Ecto neural progenitor cell (in vitro differentiated cells): ENCODE measurements at places on chromosomes 12 and 14.

DNA sequence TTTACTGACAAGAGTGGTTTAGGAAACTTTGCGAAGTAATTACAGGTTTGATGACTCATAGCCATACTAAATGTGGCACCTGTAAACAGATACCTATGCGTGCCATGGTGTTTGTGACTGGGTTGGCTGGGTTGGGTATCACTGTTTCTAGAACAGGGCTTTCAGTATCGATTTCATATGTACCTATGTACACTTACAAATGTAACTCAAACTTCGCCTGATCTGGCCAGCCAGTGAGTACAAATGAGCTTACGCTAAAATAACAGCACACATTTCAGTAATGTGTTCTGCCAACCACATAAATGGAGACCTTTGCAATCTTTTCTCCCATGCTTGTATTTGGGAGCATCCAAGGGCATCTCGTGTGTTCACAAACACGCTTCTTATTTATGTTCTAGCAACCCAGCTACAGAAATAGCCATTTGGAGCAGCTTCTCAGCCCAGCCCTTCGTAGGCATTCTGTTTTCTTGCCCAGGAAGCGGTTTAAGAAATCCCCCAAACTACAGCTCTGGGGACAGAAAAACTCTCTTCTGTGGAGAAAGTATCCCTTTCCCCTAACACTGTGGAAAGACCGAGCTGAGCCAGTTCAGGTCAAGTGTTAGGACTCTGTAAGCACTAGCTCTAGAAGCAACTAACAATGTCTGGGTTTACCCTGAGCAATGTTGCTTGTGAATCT is 42.3 kb upstream of the MDM1 start:
- DNase-seq = peak; percentile 43

DNA sequence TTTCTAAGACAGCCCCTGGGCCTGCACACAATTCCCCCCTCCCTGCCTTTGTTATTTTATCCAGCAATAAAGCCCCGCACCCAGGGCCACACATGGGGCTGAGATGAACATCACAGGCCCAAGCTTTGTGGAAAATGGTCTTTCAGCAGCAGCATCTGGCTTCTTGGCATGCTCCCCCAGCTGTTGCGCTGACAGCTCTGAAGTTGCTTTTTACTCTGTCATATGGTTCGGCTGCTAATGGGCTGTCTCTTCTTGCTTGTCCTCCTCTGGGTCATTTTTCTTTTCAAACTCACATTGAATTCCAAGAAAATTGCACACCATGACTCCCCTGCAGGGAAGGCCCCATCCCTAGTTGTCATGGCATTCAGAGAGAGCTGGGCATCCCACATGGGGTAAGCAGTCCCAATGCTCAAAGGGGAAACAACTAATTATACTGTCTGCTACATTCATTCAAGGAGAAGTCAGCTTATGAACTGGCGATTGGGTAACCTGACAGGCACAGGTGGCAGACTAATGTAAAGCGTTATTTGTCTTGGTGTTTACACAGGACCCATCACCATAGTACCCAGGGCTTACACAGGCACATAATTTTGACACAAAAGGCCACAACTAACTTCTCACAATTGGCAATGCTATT is 74.0 kb upstream of the CDKN3 start:
- no peak for DNase-seq

GRCh38 chr12:120079411-120080400 is 36.8 kb downstream of the RAB35 start:
- DNase-seq = no peak

DNA sequence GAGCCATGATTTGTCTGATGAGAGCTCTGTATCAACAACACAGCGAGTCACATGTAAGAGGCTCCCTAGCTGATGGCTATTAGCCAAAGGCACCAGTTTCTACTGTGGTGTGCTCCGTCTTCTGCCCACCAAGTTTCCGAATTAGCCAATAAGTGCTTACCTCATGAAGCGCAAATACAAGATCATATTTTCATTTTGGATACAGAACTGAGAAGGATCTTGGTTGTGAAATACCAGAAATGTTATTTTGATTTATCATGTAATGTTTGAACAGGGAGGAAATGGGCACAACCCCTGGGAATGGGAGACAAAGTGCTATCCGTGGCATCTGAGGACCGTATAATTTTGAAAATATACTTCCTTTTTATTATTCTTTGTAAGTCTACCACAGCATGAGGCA is 234.3 kb downstream of the DACT1 start:
- no peak for DNase-seq

DNA sequence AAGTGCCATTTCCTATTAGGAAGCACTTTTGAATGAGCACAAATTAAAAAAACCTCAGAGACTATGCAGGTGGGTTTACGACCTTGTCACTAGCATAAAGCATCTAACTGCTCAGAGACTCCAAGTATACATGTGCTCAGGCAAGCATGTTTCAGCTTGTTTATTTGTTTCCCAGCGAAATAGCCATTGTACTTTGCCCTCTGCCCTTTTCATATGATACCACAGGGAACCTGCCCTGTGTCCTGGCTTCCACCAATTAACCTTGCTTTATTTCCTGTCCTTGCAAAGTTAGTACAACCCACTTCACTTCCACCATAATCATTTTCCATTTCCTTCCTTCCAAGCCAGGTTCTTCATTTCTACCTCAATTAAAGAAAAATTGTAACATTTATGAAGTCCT is 194.9 kb downstream of the DUSP6 start:
- DNase-seq = no peak

DNA sequence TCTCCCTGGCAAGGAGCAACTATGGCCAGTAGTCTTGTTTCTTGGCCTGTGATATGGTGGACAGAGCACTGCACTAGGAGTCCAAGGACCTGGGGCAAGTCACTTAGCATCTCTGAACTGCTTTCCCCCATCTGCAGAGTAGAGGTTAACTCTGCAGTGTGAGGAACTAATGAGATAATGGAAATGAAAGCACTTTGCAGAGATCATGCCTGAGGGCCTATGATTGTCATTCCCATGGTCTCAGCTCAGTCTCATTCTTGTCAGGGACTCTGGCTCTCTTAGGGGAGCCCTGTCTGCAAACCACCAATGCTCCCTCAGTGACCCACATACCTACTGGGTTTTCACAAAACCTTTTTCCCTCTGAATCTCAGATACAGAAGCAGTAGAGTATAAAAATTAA is 6.5 kb upstream of the PNMA1 start:
- no peak for DNase-seq

DNA sequence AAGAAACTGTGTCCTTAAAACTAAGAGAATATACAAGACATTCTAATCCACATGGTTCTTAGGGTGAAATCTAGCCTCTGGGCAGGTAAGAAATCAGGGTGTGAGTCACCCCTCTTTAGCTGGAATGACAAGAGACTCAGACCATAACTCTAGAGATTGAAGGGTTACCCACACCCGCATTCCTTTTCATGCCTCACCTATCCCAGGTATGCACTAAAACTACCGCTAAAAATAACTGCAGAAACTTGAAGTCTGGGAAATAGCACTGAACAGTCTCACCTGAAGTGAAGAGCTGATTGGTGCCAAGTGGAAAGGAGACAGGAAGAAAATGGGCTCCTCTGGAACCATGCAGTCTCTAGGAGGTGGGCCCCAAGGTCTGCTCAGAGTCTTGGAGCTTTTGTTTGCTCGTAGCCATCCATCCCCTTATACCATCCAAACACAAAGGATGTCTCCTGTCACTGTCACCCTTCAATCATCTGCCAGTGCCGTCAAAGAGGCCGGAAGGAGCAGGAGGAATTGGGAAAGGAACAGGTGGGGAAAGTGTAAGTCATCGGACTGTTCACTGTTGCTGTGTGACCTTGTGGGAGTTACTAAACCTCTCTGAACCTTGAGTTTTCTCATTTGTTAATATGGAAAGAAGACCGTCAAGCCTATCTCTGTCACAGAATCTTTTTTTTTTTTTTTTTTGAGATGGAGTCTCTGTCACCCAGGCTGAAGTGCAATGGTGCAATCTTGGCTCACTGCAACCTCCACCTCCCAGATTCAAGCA is 22.4 kb downstream of the DDX47 start:
- DNase-seq = no peak

DNA sequence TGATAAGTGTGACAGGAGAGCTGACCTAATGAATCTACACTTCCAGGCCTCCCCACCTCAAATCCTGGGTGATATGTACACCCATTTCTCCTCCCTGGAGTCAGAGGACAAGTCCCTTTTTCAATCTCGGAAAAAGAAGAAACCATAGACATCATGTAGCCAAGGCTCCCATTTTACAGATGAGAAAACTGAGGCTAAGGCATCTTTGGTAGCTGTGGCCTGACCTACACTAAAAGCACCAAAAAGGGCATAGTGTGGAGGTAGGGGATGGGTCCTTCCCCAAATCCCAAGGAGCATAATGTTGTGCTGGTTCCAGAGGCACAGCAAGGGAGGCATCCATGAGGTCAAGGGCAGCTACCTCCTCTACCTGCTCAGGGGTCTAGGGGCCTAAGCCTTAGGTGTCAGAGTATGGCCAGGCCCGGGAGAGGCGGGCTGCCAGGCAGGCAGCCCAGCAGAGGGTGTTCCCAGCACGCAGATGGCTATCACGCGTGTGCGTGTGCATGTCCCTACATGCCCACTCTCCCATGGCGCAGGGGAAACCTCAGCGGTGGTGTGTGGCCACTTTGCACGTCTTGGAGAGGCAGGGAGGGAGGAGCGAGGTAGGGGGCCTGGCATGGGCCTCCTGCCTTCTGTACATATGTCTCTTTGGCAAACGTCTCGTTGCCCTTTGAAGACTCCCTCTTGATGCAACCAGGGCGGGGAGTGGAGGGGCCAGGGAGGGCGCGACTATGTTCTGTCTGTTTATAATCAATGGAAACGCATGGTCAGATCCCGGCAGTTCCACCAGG is 2.5 kb downstream of the PGF start:
- DNase-seq = no peak

DNA sequence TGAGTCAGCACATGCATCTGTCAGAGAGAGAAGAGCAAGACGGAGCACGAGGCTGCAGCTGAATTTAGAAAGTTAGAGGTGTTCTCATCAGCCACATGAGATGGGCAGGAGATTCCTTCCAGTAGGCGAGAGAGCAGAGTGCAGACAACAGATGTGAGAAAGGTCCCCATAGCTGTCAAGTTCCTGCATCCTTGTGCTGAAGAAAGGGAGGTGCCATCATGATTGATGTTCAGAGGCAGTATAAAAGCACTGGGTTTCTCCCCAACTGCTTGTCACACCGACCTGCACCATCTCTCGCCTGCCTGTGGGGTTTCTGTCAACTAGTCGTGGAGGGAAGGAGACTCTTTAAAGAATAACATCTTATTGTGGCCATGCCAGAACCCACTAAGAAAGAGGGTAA is at the start of gene MYBPC1:
Gene MYBPC1, plus strand, starts transcription at position 272 of the 400 bp plus-strand sequence. Its CDS starts 100 bp downstream, at position 372.
- no peak for DNase-seq

DNA sequence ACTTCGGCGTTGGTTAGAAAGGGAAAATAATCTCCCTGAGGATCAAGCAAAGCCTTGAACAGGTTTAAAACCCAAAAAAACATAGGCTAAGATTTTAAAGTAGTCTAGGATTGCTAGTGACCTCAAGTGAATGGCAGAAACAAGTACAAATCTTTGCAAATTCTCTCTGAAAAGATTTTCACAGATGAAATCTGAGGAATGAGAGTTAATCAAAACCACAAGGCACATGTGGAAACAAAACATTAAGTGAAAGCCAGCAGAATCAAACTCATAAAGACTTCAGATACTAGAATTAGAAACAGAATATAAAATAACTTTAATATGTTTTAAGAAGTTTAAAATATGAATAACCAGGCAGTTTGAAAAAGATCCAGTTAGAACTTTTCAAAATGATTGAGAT is 52.2 kb upstream of the CFL2 start:
- DNase-seq = no peak

DNA sequence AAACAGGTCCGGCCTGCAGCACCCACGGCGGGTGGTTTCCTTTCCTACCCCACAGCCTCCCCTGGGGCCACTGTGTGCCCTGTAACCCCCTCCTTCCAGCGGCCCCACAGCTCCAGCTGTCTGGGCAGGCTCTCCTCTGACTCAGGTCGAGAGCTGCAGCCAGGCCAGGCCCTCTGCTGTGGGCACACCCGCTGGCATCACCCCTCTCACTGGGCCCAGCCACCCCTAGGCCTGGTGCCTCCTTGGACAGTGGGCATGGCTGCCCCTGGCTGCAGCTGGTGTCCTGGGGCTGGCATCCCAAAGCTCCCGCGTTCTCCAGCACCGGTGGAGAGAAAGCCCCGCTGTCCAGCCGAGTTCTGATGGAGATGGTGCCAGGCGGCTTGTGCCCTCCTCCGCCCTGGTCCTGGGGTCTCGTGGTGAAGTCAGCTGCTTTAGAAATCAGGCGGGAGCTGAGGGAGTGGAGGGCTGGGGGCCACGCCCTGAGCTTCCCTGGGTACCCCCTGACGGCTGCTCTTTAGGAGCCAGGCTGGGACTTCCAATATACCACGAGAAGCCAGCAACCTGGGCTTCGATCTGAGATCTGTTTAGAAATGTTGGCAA is 114.9 kb downstream of the KIF26A start:
- DNase-seq = no peak

DNA sequence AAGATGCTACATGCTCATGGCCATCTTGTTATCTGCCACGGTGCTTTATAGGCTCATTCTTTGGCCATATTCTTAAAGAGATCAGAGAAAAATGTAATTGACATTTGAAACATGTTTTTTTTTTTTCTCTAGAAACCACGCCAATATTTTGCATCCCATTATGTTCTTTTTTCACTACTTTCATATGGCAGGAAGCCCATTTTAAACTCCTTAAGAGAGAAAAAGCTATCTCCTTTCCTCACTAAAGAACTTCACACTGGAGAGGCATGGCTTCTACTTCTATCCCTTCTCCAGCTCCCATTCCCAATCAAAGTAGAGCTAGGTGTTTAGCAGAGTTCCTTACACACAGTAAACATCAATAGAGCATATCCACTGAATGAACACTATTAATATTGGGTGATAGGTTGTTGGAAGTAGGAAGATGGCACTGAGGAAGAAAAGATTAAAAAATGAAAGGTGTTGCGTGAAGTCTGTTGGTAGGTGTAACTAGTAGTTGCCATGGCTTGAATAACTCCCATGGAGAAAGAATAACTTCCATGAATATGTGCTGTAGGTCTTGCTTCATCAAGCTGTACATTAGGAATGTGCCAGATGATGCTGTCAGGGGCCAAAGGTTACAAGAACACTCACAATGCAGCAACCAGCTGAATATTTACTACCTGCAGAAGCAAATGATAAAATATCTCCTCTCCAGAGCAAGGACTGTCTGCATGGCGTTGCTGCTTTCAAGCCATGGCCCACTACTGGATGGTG is 178.8 kb downstream of the STXBP6 start:
- no peak for DNase-seq

- DNase-seq = peak; percentile 91
These were observed 1.2 kb upstream of the GAPDH start for GRCh38 chr12:6532927-6533652.
